Stimulated activated CD4-positive, alpha-beta T cell treated with anti-CD3 and anti-CD28 coated beads, Interleukin-12 subunit alpha, Interleukin-12 subunit beta, amount 100 ng/mL, for 4 hours (primary cell): ENCODE measurements at places on chromosomes 2 and 18.

DNA sequence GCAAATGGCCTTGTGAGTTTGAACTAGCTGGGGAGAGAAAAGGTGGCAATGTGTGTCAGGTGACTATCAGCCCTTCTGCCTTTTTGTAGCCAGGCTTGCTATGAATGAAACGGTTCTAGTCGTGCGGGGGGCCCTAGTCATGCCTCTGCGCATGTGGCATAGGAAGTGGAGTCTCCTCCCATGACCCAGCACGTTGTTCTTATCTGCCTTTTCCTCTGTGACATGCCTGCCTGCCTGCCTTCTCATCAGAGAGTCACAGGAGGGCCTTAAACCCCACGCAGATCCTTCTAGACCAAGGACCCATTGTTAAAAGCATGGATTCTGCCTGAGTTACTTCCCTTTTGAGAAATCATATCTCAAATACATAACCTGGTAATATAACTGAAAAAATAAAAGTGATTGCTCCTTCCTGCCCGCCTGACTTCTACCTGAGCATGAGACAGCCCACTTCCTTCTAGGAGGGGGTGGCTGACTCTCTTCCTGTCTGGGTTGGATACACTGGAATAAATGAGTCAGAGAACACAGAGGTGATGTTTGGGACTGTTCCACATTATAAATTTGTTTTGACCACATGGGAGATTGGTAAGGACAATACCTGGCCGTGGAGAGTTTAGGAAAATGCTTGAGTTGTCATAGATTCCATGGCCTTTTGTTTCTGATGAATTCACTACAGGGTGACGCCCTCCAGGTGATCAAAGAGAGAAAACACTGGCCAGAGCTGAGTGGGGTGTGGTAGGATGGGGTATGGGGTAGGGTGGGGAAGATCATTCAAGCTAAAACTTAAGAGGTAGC, 49.8 kb downstream of the FBLN7 start:
- peak; percentile 68 for DNase-seq

- DNase-seq = no peak
These were observed 11.5 kb downstream of the SPEG start for GRCh38 chr2:219446101-219446504.

DNA sequence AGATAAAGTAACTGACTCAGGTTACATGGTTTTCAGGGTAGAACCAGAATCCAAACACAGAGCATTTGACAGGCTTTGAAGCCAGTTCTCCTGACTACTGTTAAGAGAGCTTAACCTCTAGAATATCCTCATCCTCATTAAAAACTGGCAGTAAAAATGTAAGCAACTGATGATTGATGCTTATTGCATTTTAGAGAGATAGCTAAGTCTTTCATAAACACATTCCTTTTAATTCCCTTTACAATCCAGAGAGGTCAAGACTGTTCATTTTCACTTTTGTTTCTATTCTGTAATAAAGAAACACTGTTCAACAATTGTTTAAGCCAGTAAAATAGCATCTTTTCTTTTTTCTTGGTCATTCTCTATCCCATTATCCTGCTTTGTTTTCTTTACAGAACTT, 53.9 kb upstream of the RAB27B start:
- DNase-seq = no peak

DNA sequence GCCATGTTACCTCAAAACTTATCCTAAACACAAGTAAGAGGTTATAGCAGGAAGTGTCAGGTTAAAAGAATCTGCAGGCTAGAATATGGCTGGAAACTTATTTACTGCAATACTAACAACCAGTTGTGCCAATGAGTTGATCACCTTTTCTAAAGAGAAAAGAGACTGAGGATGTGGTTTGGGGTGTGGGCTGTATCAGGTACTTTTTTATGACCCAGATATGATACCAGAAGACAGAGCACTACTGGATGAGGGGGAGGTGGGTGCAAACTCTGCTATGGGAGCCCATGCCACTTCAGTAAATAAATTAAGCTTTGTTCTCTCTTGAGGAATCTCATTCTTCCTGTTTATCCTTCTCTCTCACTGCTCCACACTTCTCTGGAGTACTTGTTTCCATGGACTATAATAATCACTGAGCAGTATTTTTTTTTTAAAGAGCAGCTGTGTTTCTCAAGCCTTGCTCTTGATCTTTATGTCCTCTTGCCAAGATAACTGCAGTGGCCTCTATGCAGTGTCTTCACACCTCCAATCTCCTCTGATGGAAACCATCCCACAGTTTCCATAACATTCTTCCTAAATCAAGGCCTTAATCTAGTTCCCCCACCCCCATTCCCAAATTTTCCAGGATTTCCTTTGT, 51.2 kb upstream of the NOSTRIN start:
- no peak for DNase-seq

GRCh38 chr2:17791121-17791816, 25.0 kb upstream of the MSGN1 start:
- DNase-seq = no peak
